ENCODE measurements at places on chromosomes 4 and X. TPM values are rescaled to one million over a fixed set of nuclear protein-coding genes. Genes with fewer than 3 reads are reported as not detected.

DNA sequence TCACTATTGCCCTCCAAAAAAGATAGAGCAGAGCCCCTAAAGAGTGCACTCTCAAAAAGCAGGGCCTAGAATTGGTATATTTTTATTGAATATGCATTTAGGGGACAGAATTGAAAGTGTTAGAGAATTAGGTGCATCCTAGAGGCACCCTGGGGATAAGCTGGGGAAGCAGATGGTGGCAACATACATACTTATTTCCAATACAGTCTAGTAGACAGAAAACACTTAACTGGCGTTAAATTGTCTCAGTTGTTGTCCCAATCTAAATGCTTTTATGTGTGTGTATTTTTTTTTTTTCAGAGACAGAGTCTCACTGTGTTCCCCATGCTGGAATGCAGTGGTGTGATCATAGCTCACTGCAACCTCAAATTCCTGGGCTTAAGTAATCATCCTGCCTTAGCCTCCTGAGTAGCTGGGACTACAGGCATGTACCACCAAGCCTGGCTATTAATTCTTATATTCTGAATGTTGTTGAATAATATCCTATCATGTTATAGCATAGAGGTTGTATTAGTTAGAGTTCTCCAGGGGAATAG is 481.8 kb downstream of the GRXCR1 start:
- no peak overlapping the region for H3K4me3 ChIP-seq
- H3K36me3 ChIP-seq: no peaks in the 10 kb centered on the region
- no peaks in the 10 kb centered on the region for H3K4me1 ChIP-seq
- H3K27me3 ChIP-seq: no peaks in the 10 kb centered on the region

DNA sequence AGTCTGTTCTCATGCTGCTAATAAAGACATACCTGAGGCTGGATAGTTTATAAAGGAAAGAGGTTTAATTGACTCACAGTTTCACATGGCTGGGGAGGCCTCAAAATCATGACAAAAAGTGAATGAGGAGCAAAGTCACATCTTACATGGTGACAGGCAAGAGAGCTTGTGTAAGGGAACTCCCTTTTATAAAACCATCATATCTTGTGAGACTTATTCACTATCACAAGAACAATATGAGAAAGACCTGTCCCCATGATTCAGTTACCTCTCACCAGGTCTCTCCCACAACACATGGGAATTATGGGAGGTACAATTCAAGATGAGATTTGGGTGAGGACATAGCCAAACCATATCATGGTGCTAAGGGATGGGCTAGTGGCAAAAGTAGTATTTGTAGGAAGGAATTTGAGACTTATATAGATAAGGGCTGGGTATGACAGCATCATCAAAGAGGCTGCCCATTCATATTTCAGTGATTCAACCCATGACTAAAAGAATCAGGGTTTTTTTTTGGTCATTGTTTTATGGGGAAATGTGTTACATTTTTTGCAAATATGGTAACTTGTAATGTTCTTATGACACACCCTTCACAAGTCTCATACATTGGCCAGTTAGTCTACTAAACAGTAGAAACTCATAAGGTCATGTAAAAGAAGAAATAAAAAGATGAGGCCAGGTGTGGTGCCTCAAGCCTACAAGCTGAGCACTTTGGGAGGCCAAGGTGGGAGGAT is 34.7 kb downstream of the NUP62CL start:
- H3K4me3 ChIP-seq: no peak overlapping the region

DNA sequence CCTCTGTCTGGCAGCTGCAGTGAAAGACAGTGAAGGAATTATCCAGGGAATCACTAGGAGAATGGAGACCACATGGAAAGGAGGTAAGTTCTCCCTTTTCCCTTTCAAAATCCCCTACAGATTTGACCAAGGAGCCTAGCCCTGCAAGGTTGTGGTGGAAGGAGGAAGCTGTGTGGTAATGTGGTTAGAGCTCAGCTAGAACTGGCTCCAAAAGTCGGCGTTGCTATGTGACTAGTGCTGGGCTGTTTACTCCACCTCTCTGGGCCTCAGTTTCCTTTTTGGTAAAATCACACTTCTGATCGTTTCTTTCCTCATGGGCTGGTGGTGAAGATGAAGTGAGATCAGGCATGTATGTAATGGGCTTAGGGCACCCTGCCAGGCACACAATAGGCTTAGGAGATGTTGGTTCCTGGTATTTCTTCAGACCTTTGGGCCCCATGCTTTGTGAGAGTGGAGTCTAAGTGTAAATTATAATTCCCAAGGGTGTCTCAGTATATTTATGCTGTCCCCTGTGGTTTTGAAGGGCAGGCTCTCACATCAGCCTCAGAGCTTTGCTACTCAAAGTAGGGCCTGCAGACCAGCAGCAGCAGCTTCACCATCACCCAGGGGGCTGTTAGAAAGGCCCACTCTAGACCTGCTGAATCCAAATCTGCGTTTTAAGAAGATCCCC is 183.7 kb upstream of the BCOR start:
- no peaks in the 10 kb centered on the region for H3K27me3 ChIP-seq
- peak overlapping the region; percentile 36 for H3K27ac ChIP-seq
- H3K4me1 ChIP-seq: peaks cover 31% of the 10 kb centered on the region
- no peak overlapping the region for H3K4me3 ChIP-seq

DNA sequence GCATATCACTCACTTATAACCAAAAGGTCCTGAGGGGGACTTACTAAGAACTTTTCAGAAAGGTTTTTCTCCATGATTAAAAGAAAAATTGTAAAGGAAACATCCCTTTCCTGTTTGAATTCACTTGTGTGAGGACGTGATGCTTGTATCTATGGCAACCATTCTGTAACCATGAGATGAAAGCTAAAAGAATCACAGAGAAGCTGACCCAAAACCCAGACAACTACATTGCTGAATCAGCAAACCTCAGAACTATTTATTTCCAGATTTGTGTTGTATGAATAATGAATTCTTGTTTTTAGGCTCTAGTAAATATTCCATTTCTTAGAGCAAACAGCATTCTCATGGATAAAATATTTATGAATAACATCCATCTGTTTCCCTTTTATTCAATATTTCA is 91.2 kb downstream of the RCHY1 start:
- no peaks in the 10 kb centered on the region for H3K4me1 ChIP-seq
- no peak overlapping the region for H3K27ac ChIP-seq
- peaks cover 10% of the 10 kb centered on the region for H3K27me3 ChIP-seq
- no peaks in the 10 kb centered on the region for H3K36me3 ChIP-seq
- DNase-seq: no peak
- H3K4me3 ChIP-seq: no peak overlapping the region

GRCh38 chr4:114200026-114200425 is 220.6 kb upstream of the ARSJ start:
- peaks cover 4% of the 10 kb centered on the region for H3K27me3 ChIP-seq
- no peak overlapping the region for H3K27ac ChIP-seq
- no peak for DNase-seq
- H3K4me1 ChIP-seq: no peaks in the 10 kb centered on the region
- no peaks in the 10 kb centered on the region for H3K36me3 ChIP-seq

DNA sequence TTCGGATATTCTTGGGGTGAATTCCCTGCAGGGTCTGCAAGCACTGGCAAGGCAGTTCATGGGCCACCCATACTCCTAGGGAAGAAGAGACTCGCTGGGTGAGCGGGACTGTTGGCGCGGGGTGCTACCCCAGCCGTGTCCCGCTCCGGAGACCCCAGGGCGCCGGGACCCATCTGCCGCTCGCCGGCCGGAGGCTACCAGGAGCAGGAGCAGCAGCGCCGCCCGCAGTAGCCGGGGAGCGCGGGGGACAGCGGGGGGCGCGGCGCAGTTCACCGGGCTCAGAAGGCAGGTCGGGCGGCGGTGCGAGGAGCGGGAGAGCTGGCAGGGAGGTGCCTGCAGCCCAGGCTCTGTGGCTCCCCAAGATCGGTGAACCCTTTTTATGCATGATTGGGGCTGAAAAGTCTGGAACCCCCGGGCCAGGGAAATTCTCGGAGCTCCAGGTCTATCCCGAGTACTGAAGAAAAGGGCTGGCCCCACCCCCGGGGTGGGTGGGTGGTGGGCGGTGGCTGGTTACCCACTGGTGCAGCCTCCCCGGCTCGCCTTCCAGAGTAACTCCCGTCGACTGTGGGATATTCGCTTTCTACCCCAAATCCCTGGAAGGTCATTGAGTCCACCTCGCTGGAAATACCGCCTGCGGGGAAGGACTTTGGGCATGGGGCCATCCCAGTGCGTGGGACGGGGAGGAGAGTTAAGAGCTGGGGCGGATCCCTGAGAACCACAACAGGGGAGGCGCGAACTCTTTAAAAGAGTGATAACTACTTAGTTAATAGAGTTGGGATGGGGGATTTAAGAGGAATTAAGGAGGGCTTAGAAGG is 37.6 kb downstream of the PF4 start:
- no peak overlapping the region for H3K27ac ChIP-seq
- H3K4me3 ChIP-seq: no peak overlapping the region
- H3K27me3 ChIP-seq: peaks cover 20% of the 10 kb centered on the region
- DNase-seq: no peak

DNA sequence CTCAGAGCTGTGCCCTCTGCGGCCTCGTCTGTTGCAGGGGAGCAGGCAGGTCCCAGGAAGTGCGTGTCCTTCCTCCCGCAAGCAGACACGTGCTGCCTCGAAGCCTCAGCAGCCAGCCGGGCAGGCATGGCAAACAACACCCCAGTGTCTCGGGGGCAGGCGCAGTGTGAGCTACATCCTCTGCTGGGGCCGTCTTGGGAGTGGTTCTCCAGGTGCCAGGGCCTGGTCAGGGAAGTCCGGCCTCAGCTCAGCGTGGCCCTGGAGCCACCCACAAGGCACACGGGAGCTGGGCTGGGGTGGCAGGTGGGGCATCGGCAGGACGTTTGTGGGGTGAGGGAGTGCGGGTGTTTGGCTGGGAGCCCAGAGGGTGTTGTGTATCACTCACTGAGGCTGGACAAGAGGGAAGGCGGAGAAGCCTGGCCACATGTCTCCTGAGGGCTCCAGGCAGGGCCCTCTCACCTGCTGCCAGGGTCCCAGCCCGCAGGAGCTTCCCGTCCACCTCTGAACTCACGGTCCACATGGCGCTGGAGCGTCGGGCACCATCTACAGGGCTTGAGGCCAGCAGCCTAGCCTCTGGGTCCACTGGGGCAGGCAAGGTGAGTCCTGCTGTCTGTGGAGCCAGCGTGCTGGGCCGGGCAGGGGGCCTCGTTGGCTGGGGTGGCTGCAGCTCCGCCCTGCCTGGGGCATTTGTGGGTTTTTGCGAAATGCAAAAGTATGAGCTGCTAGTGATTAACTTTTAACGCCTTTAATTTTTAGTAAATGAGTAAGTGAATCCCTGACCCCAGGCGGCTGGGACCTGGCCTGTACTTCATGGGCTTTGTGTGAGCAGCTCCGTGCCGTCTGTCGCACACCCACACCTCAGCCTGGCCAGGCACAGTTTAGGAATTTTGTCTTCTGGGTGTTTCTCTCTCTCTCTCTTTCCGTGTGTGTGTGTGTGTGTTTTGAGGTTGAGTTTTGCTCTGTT is 17.3 kb upstream of the UVSSA start:
- H3K4me3 ChIP-seq: no peak overlapping the region
- DNase-seq: peak; percentile 43
- H3K4me1 ChIP-seq: peaks cover 33% of the 10 kb centered on the region
- H3K27me3 ChIP-seq: no peaks in the 10 kb centered on the region
- peaks cover 25% of the 10 kb centered on the region for H3K36me3 ChIP-seq
- peak overlapping the region; percentile 91 for H3K27ac ChIP-seq

- peak overlapping the region; percentile 69 for H3K4me3 ChIP-seq
- no peaks in the 10 kb centered on the region for H3K36me3 ChIP-seq
- DNase-seq: no peak
Observed at GRCh38 chrX:17656556-17656955, 80.7 kb upstream of the SCML1 start.

DNA sequence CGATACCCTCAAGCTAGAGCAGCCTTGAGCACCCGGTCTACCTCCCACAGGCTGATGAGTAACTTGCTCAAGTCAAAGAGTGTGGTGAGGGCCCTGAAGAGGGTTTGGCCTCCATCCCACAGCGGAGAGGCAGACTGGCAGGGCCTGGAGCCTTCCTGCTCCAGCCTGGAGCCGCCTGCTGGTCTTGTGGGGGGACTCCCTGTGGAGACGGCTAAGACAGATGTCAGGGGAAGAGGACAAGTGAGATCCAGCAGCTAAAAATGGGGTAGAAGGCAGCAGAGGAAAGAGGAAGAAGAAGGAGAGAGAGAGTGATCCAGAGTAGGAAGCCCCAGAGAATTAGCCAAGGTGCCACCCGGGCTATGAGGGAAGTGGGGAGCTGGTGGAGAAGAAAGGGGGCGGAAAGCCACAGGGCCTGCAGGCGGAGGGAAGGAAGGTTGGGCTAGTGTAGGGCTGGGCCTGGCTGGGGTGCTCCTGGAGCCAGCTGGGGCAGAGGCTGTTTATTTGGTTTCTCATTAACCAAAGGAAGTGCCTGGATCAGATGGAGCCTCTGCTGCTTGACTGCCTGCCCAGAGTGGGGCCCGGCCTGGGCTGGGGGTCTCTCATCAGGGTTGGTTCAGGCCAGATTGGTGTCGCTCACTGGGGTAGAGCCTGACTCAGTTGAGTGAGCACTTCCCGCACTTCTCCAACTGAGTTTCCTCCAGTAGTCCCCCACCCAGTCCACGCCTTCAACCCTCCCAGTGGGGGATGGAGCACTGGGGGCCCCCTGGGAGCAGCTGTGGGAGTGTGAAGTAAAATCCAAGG is 14.2 kb downstream of the EFNB1 start:
- no peak overlapping the region for H3K27ac ChIP-seq
- no peak for DNase-seq

DNA sequence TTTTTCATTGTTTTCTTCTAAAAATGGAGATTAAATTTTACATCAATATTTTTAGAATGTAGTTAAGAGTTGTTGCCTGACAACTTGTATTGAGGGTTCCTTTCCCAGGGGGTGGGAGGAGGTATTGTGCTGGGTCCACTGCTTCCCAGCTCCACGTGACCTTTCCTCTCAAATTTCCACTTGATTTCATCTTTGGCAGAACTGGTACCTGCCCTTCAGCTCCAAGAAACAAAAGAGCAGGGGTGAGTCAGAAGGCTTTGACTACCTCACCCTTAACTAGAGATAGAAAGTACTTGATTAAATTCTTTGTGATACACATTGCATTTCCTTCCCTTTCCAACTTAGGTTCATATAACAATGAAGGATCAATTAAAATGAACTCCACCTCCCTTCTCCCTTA is 19.7 kb downstream of the TRIM2 start:
- DNase-seq: no peak
- H3K4me1 ChIP-seq: peaks cover 30% of the 10 kb centered on the region
- no peak overlapping the region for H3K27ac ChIP-seq
- peaks cover 28% of the 10 kb centered on the region for H3K27me3 ChIP-seq
- peaks cover 11% of the 10 kb centered on the region for H3K36me3 ChIP-seq

DNA sequence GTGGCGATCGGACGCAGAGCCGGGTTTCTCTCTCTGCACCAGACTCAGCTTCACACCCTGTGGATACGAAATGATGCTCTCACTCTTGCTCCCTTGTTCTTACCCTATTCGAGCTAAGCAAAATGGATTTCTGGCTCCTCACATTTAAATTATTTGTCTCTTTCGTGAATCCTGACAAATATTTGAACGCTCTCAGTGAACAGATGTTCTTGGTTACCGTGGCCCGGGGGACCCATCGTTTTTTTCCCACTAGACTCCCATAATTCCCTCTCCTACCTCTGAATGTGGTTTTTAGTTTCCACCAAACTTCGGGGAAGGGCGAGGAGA is 630 bp downstream of the SMARCA5 start:
- no peaks in the 10 kb centered on the region for H3K27me3 ChIP-seq
- peaks cover 27% of the 10 kb centered on the region for H3K4me1 ChIP-seq
- no peak for DNase-seq
- peak overlapping the region; percentile 95 for H3K4me3 ChIP-seq
- peak overlapping the region; percentile 93 for H3K27ac ChIP-seq

The KLB gene
- not detected for total RNA-seq

The AFM gene
- total RNA-seq: not detected

The GJB1 gene
- not detected for total RNA-seq

The TMSB15C gene
- total RNA-seq: 2.0 TPM

The CYTL1 gene
- total RNA-seq: not detected

The PRPS2 gene
- 114 TPM for total RNA-seq
